ENCODE measurements at places on chromosomes 7 and 10.

DNA sequence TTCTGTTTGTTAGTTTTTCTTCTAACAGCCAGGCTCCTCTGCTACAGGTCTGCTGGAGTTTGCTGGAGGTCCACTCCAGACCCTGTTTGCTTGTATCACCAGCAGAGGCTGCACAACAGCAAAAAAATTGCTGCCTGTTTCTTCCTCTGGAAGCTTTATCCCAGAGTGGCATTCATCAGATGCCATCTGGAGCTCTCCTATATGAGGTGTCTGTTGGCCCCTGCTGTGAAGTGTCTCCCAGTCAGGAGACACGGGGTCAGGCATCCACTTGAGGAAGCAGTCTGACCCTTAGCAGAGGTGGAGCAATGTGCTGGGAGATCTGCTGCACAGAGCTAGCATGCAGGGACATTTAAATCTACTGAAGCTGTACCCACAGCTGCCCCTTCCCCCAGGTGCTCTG is 26.7 kb upstream of the CROT start:
- no peak for DNase-seq

DNA sequence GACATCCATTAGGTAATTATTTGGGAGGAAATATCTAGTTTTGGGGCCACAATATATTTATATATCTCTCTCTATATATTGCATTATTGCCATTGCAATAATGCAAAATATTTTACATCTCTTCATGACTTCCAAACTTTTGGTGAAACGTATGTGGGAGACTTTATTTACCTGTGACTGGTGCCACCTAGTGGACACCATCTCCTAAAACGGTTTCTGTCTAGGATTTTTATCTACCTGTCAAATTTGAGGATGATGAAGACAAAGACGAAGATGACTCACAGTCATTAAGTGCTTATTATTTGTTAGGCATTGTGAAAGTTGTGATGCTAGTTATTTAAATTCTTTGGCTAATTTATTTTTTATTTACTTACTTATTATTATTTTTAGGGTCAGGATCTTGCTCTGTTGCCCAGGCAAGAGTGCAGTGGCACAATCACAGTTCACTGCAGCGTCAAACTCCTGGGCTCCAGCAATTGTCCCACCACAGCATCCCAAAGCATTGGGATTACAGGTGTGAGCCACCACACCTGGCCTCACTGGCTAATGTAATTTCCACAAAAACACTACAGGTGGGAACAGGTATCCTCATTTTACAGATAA is 18.7 kb upstream of the CBLL1 start:
- DNase-seq, result no peak

GRCh38 chr10:75779276-75779675 is 347.9 kb downstream of the LRMDA start:
- DNase-seq, result no peak

DNA sequence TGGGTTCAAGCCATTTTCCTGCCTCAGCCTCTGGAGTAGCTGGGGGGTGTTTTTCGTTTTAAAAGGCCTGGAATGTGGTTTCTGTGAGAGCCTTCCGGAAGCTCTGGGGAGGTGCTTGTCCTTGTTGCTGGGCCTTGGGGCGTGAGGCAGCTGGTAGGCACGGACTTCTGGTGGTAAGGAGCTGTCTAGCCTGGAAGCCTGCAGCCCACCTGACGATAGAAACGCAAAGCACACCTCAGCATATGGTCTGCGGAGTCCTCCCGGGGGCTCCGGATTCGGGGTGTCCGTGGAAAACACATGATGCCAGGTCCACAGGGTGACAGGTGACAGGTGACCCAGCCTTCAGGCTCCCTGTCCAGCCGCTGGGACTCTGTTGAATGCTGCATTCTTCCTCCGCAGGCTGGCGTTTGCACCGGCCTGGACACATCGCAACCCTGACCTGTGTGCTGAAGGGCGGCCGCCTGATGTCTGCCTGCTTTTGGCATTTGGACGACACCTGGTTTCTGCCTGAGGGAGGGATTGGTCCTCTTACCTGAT is 37.3 kb downstream of the INPP5A start:
- no peak for DNase-seq

GRCh38 chr10:74944205-74944604 is 117.8 kb downstream of the KAT6B start:
- no peak for DNase-seq

DNA sequence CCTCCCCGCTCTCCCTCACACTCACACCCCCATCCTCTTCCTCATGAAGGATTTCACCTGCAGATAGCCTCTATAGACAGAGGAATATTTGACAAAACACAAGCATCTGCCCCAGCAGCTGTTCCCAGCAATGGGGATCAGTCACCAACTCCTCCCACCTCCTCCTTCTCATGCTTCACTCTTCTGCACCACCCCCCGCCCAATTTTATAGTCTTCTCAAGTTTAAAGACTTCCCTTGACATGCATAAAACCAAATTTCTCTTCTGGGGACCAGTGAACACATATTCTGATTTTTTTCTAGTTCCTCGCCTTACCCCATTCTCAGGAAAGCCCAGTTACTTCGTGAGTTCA is 654.4 kb downstream of the LRMDA start:
- DNase-seq, result no peak

DNA sequence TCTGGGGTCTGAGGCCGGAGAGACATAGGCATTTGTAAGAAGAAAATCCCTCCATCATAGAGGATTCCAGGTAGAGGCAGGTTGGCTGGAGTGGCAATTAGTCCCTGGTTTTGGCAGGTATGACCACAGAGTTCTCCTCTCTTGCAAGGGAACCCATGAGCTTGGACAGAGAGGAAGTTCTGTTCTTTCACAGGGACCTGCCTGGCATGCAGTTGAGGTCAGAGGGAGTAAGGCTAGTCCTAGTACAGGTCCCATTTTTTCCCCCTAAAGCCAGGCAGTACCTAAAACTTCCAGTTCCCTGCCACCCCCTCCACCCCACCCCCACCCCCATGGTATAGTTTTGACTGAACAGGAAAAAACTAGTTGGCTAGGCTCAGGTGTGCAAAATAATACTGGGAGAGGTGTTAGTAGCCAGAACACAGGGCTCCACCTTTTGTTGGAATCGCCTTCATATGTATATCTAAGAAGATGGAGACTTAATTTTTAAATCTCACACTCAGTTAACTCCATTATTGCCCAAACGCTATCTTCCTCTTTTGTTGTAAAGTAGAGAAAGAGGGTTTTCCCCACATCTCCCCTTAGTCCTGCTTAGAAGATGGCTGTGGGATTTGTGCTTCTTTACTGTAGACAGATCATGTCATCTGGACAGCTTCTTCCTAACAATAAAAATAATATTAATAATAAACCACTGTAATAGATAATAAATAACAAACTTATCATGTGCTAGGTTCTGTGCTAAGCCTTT is 188.1 kb downstream of the TCF7L2 start:
- DNase-seq, result no peak

DNA sequence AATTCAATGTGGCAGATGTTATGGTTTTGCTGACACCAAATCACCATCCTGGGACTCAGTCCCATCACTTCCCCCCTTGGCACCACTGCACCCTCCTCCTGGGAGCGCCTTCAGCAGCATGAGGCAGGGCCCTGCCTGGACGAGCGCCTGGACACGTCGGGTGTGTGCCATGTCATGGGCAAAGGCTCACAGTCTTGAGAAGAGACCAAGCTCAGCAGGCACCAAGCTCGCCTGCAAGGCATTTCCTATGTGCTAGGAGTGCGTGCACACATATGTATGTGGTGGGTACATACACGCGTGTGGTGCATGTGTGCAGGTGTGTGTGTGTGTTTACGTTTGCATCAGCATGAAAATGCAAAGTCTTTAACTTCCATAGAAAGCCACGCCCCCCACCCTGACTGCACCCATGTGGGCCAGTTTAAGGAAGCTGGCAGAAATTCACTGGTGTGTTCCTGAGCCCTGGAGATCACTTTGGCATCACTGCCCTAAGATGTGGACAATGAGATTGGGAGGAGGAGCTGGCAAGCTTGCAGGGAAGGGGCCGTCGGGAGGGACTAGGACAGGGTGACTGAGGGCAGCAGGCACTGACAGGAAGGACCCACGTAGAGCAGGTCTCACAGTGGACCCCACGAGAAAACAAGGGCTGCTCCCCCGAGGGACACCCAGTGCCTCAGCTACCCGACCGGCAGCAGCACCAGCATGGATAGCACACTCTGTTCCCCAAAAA is 169.9 kb upstream of the PPP2R2D start:
- no peak for DNase-seq

DNA sequence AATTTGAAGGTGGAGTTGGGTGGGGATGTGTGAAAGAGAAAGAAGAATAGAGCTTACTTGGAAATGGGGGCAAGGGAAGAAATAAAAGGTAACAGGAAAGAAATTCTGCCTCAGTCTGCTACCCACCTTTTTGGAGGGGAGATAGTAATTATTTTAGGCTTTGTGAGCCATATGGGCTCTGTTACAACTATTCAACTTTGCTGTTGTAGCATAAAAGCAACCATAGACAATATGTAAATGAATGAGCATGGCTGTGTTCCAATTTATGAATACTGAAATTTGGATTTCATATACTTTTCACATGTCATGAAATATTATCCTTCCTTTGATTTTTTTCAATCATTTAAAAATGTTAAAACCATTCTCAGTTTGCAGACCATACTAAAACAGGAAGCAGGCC is 176.9 kb downstream of the HPSE2 start:
- DNase-seq, result no peak

GRCh38 chr10:133179651-133180050 is 19.6 kb downstream of the KNDC1 start:
- no peak for DNase-seq

DNA sequence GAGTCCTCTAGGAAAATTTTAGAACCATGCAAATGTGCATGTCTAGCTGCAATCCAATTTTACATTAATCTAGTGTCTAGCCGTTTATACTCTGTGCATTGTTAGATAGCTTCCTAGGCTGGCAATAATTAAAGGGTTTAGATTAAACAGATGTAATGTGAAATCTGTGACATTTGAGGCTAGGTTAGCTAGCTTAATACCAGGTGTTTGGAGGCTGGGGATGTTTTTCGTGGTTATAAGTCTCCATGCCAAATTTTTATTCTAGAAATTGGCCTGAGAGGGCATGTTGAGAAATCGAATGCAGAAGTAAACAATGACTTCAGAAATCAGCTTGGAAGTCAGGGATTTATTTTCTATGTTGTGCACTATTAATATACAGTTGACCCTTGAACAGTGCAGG is 94.2 kb downstream of the ST7 start:
- DNase-seq, result no peak

GRCh38 chr10:78377356-78377755 is 343.7 kb downstream of the RPS24 start:
- DNase-seq, result no peak

GRCh38 chr10:79027147-79028055 is 41.4 kb upstream of the ZMIZ1 start:
- DNase-seq, result no peak

DNA sequence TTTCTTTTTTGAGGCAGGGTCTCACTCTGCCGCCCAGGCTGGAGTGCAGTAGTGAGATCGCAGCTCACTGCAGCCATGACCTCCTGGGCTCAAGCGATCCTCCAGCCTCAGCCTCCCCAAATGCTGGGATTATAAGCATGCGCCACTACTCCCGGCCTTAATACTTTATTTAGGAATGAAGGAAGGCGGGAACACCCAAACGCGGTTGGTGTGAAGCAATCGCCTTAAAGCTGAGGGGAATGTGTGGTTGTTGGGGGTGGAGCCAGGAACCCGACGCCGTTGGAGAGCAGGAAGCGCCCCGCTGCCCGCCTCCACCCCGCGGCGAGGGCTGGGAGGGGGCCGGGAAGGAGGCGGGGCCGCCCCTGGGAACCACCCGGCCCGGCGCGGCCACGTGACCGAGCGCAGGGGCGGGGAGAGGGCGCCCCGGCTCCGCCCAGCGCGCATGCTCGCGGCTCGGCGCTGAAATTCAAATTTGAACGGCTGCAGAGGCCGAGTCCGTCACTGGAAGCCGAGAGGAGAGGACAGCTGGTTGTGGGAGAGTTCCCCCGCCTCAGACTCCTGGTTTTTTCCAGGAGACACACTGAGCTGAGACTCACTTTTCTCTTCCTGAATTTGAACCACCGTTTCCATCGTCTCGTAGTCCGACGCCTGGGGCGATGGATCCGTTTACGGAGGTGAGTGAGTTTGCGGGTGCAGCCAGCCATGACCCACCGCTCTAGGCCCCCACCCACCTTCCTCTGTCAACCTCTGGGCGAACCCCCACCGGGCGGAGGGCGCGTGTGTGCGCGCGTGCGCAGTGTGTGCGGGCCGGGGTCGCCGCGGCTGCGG is at the start of gene ANLN:
Gene ANLN (plus strand): TSS at position 492 of the 828 bp plus-strand sequence. CDS start 165 bp downstream, at position 657.
- DNase-seq, result peak; percentile 42

DNA sequence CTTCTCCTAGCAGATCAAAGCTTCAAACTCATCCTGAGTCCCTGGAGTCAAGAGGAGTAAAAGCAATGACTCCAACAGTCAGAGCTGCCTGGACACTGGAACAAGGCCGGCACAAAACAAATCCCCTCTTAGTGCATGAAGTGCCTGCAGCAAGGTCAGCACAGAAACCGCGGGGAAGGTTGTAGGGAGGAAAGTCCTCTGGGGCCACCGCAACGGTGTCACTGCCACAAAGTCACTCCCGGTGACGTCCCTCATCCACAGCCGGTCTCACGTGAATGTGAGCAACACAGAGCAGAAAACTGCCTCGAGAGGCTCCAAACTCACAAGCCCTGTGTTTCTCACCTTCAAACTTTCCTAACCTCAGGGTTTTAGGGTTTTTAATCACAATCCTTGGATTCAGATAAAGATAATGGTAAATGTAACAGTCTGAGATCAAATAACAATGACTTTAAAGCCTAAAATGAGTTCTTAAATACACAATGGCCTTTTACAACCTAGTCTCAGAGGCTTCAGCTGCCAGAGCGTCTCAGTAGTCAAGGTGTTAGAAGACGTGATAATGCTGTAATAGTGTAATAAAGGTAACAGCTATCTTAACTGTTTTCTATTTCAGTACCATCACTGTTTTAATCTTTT is 274.3 kb downstream of the ZMYND11 start:
- no peak for DNase-seq

- DNase-seq, result no peak
Observed at GRCh38 chr7:1243964-1244416, 11.3 kb downstream of the UNCX start.

DNA sequence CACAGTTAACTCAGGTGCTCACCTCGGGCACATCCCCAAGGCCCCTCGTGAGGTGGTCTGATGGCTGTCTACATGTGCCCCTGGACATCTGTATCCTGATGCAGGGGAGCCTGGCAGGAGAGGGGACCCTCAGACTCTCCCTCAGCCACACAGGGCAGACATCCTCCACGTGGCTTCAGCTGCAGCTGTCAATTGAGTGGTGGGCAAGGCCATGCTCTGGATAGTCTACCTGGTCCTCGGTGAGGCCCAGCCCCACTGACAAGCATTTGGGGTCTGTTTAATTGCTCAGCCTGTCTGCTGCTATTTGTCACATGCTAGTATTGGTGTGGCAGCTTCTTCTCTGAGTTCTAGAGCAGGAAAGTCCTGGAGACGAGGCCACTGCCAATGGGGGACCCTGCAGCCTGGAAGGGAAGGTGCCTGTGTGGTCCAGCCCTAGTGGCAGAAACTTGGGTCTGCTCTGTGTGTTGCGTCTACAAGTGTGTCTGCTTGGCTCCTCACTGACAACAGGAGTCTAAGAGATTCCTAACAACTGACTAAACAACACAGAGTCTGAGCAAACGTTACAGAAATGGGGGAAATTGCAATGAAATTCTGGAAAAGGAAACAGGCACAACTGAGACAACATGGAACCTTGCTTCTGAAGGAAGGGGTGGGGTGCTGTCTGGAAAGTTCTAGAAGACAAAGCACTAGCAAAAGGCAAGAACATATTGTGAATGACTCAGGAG is 59.3 kb upstream of the IGFBP3 start:
- no peak for DNase-seq

Measured in esophagus squamous epithelium (tissue), 5 donors.